Stimulated activated CD4-positive, alpha-beta T cell treated with anti-CD3 and anti-CD28 coated beads, Interleukin-12 subunit alpha, Interleukin-12 subunit beta, amount 100 ng/mL, for 4 hours (primary cell): ENCODE measurements at places on chromosomes 2 and 18.

DNA sequence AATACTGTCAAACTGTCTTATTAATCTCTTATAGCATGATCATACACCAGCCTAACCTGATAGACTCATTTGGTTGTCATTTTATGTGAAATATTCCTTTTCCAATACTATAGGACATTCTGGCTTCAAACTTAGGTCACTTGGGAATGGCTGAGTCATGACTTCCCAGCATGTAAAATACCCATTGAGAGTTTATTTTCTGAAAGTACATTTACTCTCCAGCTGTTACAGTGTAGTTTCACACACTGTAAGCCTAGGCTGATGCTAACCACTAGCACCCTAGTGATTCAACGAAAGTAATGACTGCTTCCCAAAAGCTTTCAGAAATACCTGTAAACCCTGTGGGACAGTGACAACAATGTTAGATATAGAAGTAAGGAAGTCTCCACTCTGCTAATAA, 93.8 kb downstream of the FIGN start:
- DNase-seq = no peak

DNA sequence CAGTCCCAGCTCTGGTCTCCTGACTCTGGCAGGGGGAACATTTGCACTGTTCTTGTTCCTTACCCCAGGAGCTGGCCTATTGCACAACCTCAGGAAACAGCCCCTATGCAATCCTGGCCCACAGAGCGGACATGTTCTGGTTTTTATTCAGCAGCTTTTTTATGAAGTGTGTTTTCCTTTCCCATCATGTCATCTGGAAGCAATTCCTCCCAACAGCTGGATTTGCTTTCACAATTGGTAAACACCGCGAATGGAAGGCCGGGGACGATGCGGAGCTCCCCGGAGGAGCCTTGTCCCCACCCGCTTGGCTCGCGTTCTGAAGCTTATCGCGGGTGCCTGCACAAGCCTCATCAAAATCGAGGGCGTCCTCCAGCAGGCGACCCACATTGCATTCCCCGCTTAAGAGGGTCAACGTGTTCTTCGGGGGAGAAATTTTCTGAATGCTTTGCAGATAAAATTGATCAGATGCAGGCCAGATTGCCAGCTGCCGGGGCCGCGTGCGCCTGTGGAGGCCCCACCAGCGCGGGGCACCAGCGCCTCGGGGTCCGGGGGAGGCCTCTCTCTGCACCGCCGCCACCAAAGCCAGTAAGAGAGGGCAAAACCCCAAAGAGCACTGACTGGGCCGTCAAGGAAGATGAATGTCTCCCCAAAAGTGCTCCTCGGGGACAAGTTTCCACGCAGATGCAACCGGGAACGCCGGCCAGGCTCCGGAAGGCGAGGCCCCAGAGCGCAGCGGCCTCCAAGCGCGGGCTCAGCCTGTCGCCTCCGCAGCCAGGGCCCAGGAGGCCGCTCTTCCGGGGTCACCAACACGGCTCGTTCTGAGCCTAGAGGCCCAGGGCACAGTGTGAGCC, 60.3 kb upstream of the SP3 start:
- no peak for DNase-seq

DNA sequence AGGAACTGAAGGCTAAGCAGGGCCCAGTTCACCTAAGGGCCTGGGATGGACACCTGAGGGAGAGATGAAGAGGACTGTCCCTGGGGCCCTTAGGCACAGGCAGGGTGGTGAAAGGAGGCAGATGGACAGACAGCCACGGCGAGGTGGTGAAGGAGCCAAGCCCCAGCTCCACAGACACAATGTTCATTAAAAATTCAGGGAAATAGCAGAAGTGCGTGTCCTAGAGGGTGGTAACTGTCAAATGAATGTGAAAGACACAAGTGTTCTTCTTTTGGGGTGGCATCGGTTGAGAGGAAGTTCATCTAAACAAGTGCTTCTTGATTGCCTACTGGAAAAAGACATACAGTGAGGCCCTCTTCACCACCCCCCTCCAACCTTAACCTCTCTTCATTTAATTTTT, 76.2 kb upstream of the SIX2 start:
- DNase-seq = no peak

- no peak for DNase-seq
Observed at GRCh38 chr2:144470334-144470733, 49.6 kb downstream of the ZEB2 start.

DNA sequence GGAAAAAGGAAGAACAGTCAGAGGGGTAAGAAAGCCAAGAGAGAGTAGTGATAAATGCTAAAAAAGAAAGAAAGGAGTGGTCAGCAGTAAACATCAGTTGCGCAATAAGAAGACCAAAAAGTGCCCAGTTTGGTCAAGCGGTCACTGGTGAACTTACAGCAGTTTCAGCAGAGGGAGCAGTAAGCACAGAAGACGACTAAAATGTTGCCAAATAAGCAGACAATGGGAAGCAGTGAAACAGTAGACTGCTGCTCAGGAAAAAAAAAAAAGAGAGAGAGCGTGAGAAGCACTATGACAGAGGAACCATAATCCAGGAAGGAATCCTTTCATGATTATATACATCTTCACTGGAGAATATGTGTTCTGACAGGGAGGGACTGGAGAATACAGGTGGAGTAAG, 45.8 kb downstream of the DNAJC10 start:
- DNase-seq = no peak

DNA sequence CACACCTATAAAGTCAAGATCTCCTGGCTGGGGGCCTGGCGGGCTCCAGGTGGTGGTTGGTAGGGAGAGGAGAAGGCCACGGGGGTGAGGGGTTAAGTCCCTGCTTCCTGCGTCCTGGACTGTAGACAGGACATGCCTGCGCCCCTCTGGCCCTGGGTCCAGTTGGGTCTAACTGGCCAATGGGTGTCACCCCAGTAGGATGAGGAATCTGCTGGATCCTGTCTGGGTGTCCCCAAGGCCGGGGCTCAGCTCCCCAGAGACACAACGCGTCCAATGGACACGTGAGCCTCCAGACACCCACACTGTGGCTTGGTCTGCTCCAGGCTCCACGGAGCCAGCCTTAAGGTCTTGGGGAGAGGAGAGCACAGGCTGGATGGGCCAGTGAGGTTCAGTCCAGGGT, 19.6 kb downstream of the AQP12A start:
- DNase-seq = no peak

DNA sequence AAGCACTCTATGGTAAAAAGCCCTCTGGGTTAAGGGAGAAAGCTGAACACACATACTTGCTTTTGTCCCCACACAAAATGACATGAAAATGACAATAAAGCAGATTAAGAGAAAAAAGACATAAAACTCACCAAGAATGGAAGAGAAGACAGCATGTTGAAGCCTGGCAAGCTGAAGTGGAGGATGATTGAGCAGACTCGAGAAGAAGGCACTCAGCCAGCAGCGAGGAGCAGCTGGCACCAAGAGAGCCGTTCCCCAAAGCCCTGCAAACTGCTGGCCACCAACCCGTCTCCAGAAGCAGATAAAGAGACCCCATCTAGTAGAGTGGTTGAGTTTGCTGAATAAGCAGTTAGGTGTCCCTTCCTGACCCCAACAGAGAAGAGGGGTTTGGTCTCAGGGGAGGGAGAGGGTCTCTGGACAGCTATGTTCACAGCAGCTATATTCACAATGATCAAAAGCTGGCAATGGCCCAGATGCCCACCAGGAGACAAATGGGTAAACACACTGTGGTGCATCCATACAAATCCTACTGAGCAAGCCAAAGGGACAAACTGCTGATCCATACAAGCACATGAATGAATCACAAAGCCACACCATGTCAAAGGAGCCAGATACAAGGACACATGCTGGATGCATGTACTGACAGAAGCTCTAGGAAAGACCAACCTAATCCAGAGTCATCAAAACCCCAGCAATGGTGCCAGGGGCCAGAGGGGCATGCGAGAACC, 36.9 kb downstream of the FAM168B start:
- DNase-seq = no peak

GRCh38 chr2:146370826-146371225, 1474.0 kb upstream of the ACVR2A start:
- no peak for DNase-seq

DNA sequence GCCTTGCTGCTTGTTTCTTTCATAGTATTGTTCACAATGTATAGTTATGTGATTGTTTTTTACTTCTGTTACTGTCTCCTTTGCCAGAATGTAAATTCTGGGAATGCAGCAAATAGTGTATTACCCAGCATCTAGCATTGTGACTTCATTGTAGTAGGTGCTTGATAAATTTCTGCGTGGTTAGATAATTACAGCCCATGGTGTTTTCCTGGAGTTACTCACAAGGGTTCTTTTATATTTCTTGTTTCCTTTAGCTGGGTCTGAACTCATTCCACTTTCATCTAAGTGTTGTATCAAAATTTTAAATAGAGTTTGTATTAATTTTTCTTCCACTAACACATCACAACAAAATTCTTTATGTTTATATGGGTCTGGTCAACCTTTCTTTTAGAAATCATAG, 132.6 kb downstream of the MAP4K4 start:
- no peak for DNase-seq

DNA sequence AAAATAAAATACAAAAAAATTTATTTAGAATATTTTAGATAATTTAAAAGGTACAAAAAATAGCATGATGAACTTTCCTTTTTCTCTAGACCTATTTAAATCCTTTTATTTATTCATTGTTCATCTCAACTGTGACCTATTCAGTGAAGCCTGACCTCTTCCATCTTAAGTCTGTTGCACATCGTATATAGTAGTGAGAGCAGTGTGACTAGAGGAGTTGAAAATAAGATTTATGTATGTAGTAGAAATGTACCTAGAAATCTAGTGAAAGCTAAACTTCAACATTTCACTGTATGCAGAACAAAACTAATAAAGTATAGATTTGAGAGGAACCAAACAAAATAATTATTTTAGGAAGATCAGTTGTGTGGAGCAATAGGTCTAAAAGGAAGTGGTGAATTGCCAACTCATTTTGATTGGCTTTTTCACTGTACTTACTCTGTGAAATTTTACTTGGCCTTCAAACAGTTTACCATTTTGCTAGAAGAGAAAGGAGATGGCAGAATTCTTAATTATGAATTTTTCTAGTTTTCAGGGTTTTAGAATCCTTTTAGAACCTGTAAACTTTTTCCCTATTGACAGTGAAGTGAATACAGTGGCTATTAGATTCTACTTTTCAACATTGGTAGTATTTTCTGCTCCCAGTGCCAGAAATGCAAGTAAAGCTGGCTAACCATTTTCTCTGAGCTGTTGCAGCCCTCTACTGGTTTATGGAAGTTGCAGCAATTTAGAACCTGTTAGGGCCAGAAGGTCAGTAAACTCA, 11.0 kb downstream of the ANKRD12 start:
- DNase-seq = no peak

DNA sequence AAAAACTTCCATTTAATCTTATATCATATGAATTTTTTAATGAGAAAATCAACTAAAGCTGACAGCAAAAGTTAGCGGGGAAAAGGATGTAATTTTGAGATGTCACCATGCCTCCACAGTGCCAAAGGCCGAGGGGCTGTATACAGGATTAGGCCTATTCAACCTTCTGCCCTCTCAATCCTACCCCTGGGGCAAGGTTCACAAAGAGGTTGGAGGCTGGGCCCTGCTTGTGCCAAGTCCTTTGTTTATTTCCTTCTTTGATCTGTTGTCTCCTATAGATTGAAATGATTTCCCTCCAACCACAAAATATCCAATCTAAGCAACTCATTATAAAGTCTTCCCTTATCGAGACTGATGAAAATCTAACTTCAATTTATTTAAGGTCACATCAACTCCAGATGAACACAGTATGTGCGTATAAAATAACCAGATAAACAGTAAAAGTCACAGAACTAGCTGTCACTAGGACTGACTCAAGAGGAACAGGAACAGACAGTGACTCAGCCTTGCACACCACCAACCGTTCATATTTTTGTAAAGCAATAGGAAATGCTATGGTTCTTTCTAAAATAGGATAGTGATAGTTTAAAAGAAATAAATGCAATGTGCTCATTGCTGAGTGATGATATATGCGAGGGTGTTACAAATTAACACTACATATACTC, 95.8 kb downstream of the SLC25A12 start:
- no peak for DNase-seq

DNA sequence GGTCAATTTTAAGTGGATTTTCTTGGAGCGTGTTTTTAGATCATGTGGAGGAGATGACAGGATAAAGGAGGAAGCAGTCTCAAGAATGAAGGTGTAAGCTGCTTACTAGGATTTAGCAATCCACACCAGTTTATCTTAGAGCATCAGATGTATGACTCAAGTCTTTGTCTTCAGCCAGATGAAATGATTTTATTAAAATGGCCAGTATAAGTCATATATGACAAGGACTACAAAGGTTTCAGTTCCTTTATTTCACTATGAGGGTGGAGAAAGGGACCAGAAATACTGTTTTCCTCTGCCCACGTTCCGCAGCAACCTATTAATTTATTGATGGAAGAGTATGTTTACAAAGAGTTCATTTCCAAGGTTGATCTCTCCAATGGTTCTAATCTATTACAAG, 970.5 kb upstream of the SLC39A10 start:
- DNase-seq = no peak

DNA sequence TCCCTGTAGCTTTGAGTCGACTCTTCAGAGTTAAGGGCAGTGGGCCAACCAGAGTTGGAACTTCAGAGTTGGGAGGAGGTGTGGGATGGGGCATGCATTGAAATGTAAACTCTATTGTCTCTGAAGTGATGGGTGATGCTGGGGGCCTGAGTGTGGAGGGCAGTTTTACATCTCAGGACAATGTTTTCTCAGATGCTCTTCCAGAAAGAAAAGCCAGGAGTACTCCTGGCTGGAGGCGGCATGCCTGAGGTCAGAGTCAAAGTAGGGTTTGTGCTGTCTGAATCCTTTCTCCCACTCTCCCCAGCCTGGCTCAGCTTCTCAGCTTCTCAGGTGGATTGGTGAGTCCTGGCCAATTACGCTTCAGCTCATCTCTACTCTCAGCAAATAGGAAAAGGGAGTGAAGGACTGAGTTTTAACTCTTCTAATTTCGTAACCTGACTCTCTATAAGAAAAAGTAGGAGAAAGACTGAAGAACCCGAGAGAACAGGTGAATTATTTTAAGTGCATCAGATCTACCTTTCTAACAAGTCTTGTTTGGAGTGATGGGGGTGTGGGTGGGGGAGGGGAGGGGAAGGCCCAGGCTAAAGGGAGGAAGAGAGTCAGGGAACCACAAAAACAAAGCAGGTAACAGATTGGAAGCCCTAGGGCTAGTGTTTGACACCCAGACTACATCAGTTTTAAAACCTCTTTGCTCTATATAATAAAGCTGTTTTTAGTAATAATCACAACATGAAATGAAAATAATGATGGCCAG, 107.5 kb upstream of the PELI1 start:
- no peak for DNase-seq

- no peak for DNase-seq
Observed at GRCh38 chr2:206324869-206325268, 50.4 kb downstream of the ZDBF2 start.

- no peak for DNase-seq
Observed at GRCh38 chr2:106843910-106844250, 42.1 kb downstream of the ST6GAL2 start.
